Fibroblast of the aortic adventitia (primary cell): ENCODE measurements at places on chromosomes 7 and 10.

- DNase-seq = no peak
Measured at GRCh38 chr7:11935905-11936304, 103.9 kb upstream of the THSD7A start.

DNA sequence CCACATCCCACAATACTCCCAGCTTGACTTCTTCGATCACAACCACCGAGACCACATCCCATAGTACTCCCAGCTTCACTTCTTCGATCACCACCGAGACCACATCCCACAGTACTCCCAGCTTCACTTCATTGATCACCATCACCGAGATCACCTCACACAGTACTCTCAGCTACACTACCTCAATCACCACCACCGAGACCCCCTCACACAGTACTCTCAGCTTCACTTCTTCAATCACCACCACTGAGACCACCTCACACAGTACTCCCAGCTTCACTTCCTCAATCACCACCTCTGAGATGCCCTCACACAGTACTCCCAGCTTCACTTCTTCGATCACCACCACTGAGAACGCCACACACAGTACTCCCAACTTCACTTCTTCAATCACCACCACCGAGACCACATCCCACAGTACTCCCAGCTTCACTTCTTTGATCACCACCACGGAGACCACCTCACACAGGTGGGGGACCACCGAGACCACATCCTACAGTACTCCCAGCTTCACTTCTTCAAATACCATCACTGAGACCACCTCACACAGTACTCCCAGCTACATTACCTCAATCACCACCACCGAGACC is 8.6 kb downstream of the MUC3A start:
- peak; percentile 23 for DNase-seq

DNA sequence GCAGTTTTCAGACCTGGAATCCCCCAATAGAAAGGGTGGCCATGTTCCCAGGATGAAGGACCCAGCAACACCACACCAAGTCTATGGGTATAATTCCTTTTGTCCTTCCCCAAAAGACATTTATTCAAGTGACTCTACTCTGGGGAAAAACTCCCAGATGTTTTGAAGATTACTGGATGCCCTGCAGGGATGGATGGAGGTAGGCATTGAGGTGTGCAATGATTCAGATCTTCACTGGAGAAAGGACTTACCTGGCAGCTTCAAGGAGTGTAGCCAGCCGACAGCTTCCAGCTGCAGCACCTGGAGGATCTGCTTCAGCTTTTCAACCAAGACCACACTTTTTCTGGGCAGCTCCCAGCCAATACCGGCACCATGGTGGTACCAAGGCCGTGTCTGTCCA is 172.0 kb downstream of the BAMBI start:
- no peak for DNase-seq

DNA sequence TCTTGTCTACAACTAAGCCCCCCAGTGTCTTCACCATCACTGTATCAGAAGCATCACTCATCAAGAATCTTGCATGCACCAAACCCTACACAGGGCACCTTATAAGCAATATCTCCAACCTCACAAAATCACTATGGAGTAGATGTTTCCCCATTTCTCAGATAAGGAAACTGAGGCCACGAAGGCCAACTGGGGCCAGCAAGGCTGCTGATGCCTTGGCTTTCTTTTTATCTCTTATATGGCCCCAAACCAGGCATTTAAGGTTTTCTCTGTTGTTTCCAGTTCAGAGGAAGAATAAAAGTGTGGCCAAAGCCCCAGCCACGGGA is 47.3 kb upstream of the NPFFR1 start:
- no peak for DNase-seq

DNA sequence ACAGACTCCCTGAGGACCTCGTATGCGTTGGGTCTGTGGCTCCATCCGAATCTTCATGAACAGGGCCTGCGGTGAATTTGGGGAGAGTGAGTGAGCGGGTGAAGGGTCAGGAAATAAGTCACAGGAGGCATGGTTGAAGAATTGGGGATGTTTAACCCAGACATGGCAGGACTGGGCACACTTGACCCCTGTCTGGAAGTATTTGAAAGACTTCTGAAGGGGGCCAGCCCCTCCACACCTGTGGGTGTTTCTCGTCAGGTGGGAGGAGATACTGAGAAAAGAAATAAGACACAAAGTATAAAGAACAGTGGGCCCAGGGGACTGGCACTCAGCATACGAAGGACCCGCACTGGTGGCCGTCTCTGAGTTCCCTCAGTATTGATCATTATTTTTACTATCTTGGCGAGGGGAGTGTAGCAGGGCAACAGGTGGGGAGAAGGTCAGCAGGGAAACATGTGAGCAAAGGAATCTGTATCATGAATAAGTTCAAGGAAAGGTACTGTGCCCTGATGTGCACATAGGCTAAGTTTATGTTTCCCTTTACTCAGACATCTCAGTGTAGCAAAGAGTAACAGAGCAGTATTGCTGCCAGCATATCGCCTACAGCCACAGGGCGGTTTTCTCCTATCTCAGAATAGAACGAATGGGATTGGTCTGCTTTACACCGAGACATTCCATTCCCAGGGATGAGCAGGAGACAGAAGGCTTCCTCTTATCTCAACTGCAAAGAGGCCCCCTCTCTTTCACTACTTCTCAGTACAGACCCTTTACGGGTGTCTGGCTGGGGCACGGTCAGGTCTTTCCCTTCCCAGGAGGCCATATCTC is 38.2 kb upstream of the PFKFB3 start:
- DNase-seq = no peak

DNA sequence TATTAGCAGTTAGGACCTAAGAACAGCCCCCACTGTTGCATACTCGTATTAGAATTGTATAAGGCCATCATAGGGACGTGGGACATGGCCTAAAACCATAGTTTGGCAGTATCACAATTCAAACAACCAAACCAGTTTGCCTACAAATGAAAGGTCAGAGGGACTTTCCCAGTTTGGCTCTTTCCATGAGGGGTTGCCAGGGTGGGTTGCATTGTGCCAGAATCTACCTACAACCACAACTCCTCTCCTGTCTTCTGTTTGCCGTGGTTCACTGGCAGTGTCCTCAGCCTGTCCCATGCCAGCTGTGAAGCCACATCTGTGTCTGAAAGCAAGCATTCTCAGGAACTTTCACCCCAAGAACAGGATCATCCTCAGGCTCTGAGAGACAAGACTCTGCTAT is 44.5 kb downstream of the PIK3AP1 start:
- DNase-seq = no peak

- DNase-seq = no peak
Measured at GRCh38 chr10:123459371-123460091, 206.6 kb upstream of the GPR26 start.

DNA sequence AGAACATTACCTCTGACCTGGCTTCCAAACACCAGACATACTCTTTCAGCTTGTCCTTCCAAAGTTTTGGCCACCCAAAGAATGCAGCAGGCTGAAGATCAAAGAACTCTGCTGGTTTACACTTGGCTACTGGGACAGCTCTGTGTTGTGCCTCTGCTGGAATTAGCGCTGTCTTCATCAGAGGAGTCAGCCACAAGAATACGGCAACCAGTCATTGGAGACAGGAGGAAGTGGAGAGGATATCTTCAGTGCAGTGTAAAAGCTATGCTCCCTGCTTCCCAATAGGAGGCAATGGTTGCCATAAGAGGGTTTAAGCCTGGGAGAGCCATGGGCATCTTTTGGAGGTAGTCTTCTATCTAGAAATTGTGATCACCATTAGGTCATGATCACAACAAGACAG is 126.7 kb upstream of the WNT16 start:
- DNase-seq = no peak

GRCh38 chr10:13560597-13560996 is 26.2 kb upstream of the PRPF18 start:
- DNase-seq = peak; percentile 49

DNA sequence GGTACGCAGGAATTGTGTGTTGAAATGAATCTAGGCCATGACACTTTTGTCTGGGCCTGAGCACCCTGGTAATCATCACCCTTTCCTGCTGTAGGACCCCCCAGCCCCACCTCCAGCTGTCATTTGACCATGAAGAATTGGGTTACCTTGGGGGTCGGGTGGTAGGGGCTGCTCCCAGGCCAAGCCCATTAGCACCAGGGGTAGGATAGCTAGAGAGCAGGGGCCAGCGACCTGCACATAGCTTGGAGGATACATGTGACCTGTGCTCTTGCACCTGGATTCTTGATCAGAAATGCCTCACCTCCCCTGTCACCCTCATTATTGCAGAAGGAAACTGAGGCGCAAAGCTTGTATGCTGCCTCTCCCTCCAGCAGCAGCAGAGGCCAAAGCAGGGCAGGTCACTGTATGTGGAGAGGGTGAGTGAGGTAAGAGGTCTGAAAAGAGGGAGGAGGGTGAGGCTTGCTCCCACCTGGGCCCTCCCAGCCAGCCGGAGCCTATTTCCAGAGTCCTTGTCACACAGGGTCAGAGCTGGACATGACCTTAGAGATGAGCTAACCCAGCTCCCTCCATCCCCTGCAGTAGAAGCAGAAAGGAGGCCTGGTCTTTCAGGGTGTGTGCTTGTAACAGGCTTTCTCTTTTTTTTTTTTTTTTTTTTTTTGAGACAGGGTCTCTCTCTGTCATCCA is 35.3 kb upstream of the ANKRD2 start:
- DNase-seq = no peak

- peak; percentile 53 for DNase-seq
Measured at GRCh38 chr10:88062798-88063472, 199.5 kb downstream of the PTEN start.

DNA sequence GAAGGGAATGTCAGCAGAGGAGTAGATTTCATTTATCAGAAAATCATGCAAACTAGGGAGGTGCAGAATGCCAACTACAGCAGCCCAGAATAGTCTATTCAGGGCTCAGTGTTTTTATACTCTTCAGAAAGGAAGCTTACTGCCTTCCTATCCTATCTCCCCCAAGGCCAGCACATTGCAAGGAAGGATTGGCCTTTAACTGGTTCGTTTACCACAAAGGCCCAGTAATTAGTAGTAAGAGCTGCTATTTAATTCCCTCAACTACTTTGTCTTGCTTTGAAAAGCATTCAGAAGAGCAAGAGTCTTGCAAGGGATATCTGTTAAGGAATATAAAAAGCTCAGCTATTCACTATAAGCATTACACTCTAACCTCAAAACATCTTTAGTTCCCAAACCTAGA is 86.4 kb upstream of the RNF148 start:
- DNase-seq = no peak

DNA sequence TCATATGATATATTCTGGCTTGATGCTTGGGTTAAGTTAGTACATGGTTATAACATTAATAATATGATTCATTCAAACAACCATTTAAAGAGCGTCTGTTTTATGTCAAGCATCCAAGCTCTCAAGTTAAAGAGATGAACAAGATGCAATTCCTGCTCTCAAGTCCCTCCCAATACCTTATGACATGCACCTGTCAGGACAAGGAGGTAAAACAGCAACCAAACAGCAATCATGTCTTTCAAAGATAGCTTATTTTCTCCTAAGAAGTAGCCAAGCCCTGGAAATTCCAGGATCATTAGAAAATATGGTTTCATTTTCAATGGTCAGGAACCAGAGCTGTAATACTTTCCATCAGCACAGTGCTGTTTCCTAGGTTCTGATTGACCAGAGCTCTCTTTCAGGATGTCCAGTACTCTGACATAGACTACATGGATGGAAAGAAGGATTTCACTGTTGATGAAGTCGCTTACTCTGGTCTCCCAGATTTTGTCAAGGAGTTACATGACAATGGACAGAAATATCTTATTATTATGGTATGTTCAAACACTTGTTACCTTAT is 29.0 kb downstream of the MGAM2 start:
- no peak for DNase-seq

- DNase-seq = no peak
Measured at GRCh38 chr10:42111076-42111475, 527.3 kb downstream of the ZNF33B start.

DNA sequence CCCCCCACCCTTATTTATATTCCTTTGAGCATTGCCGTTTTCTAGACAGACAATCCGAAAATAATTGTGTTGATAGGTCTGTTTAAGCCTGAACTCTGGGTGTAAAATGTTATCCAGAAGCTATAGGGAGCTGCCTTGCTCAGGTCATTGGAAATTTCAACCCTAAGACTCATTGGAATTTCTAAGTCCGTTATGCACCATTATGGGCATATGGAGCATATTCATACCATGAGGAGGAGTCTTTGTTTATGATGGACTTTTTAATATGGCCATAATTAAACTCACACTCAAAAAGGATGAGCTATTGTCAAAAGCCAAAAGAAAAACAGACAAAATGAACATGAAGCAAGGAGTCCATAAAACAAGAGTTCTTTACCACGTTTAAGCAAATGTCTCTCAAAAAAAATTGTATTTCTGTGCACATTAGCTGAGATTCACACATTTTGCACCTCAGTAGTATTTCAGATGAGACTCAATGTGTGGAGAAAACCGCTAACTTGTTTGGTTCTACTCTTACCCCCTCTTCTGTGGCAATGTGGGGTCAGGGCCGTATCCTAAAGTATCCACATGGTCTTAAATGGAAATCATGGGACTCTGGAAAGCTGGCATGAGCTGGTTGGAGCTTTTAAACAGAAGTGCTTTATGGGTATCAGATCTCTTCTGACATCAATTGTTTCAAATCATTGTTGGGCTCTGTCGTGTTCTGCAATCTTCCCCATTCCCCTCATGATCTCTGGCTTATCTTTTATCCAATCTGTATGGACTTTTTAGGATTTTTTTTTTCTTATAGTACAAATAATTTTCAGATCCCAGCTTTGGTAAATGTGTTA is 60.5 kb downstream of the PODXL start:
- no peak for DNase-seq

DNA sequence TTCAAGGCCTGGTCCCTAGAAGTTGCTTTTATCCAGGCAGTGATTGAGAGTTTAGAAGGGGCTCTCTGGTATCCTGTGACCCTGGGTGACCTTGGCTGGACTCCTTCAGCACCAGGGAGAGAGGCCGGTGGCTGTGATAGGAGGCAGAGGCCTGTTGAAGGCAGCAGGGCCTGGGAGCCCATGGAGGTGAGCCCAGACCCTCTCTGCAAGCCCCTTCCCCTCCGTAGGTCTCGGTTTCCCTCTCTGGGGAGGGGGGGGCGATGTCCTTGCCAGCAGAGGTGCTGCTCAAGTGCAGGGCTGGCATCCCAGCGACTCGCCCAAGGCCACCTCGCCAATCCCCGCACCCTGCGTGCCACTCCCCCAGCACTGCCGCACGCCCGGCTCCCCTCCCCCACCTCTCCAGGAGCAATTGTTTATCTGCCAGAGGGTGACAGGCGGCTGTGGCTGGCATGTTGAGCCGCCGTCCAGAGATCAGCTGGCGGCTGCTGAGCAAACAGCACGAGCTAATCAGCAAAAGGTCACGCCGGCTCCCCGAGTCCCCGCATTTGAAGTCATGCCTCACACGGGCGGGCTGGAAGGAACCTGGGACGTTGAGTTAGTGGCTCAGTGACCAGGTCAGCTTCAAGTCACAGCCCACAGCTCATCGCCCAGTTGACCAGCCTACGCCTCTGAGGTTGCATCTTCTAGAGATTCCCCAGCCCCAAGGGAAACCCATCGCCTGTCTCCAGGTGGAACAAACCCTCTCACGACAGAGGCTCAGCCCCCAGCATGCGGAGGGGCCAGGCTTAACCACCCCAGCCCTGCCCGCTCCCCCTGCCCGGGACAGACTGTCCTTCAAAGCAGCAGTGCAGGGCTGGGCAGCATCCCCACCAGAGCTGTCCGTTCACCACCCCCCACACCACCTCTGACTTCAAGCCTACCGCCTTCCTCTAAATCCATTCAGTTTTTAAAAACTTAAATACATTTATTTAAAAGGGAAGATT is 43.7 kb downstream of the ELFN1 start:
- no peak for DNase-seq

GRCh38 chr7:55469721-55470120 is 102.6 kb downstream of the VOPP1 start:
- no peak for DNase-seq
